ENCODE measurements at places on chromosomes 16 and 17.

DNA sequence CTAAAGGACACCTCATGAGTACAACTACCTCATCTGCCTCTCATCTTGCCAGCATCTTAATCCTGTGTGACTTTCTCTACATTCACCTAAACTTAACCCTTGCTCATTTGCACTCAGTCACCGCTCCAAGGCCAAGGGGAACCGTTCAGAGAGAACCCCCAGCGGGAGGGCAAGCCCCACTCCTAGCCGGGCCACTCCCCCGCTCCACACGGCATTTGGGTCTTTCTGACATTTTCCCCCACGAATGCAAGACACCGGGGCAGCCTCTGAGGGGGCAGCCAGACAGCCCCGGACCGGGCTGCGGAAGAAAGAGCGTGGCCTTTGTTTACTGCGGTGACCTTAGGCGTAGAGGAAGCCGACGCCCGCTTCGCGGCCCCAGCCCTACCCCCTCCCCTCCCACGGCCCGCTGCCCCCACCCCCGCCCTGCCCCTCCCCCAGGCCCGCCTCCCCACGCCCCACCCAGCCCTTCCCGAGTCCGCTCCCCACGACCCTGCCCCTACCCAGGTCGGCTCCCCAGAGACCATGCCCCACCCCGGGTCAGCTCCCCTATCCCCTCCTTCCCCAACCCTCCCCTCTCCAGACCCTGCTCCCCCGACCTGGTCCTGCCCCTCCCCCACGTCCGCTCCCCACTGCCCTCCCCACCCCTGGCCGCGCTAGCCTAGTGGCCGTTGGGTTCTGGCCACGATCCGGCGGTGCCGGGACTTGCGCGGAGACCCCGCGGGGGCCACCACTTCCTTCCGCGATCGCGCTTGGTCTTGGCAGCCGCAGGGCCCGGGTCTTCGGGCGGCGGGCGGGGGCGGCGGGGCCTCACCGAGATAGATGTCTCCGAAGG is 789 bp downstream of the CSNK1D start:
- peak; percentile 13 for ATAC-seq

DNA sequence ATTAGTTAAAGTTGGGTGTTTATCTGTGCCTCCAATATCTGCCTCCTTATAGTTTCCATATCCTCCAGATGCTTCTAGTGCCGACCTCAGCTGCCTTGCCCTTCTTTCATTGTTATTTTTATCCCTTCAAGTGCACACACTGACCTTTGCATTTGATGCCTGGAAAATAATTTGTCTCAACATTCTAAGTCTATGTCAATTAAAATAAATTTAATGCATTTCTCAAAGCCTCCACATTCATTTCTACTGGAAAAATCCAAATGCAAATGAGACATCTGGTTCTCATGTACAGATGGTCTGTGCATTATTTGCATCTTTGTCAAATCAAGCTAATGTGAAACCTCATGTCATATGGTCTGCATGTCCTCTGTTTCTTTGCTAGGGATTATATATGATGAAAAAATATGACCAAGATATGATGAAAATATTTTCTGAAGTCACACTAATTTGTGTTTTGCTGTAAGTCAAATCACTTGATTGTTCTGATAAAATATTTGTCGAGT is 61.4 kb downstream of the TMEM100 start:
- no peak for ATAC-seq

- ATAC-seq = no peak
These were observed 11.7 kb upstream of the COTL1 start for GRCh38 chr16:84629580-84629979.

DNA sequence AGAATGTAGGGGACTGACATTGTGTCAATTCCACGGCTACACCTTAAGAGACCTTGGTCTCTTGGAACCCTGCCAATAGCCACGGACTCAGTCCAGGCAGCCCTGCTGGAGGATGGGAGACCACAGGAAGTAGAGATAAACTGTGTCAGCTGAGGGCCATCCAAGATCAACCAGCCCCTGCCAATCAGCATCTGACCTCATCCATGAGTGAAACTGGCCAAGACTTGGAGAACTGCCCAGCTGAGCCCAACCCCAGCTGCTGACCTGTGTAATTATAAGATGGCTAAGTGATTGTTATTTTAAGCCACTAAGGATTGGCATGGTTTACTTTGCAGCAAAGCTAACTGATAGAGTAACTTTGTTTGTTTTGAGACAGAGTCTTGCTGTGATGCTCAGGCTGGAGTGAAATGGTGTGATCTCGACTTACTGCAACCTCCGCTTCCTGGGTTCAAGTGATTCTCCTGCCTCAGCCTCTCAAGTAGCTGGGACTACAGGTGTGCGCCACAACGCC is 13.3 kb upstream of the YWHAE start:
- ATAC-seq = peak; percentile 41

- no peak for ATAC-seq
These were observed 81.7 kb downstream of the YPEL2 start for GRCh38 chr17:59413014-59413766.

DNA sequence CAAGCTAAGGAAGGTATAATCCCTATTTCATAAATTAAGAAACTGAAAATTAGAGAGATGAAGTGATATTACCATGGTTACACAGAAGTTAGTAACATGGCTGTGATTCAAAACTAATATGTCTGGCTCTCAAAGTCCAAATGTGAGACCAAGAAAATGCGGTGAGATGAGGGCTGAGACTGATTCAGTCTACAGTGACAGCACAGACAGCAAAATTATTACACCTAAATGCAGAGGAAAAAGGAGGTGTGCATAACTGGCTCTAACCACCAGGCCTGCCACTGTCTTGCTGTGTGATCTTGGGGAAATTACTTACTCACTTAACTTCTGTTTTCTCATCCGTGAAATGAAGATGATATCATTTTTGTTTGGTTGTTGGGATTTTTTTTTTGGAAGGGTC is 270.0 kb upstream of the SOX9 start:
- no peak for ATAC-seq

DNA sequence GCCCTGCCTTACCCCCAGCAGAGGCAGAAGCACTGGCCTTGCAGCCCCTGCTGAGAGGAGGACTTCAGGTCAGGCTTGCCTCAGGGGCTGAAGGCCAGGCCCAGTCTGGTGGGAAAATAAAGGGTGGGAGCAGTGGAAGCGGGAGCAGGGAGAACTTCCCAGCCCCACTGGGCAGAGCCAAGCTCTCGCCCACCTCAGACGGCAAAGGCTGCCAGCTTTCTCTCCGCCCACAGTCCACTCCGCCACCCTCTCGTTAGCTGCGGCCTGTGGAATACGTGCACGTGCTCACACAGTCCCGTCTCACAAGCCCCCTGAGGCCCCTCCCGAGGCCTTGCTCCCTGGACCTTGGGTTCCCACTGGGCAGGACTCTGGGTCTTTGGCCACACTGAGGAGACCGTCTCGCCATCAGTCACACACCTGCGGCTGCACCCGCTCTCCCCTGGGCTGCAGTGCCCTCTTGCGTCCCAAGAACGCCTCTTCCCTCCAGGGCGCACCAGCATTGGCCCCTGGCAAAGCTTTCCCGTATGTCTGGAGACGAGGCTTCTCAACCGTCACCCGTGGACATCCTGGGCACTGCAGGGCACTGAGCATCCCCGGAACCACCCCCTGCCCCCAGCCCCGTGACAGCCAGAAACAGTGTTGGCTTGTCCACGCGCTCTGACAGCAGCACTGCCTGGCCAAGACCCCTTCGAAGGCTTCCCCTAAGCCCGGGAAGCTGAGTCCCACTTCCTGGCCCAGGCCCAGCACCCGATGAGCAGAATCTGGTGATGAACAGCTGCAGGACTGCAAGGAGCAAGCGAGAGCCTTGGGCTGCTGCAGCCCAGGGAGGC is 8.3 kb downstream of the MRPL28 start:
- peak; percentile 79 for ATAC-seq

GRCh38 chr17:8629371-8630226 is 926 bp downstream of the MYH10 start:
- ATAC-seq = no peak

GRCh38 chr17:50481648-50482047 is 3.0 kb downstream of the RSAD1 start:
- ATAC-seq = no peak

GRCh38 chr17:17387017-17387497 is 83.9 kb downstream of the NT5M start:
- ATAC-seq = no peak

GRCh38 chr17:67132366-67132765 is 88.0 kb downstream of the CACNG1 start:
- no peak for ATAC-seq

DNA sequence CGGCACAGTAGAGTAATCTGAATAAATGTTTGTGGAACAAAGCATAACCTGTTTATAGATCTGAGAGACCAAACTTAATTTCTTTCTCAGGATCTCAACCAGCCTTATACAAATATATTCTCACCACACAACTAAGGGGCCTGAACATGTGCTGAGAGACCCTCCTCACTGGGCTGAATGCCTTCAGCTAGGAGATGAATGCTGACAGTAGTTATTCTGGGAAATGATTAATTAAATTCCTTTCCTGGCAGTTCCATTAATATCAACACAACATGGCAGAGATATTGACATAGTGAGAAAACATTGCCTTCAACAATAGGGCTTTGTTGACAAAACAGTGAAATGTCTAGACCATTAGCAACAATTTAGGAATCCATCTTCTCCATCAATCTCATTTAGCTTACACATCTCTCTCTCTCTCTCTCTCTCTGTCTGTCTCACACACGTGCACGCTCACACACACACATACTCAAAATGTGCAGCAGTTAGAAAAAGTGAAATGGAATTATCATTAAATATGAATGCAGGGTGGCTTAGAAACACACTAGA is 780.8 kb upstream of the CDH8 start:
- ATAC-seq = no peak

GRCh38 chr16:4796982-4797804 is 2.0 kb downstream of the SMIM22 start:
- ATAC-seq = no peak

DNA sequence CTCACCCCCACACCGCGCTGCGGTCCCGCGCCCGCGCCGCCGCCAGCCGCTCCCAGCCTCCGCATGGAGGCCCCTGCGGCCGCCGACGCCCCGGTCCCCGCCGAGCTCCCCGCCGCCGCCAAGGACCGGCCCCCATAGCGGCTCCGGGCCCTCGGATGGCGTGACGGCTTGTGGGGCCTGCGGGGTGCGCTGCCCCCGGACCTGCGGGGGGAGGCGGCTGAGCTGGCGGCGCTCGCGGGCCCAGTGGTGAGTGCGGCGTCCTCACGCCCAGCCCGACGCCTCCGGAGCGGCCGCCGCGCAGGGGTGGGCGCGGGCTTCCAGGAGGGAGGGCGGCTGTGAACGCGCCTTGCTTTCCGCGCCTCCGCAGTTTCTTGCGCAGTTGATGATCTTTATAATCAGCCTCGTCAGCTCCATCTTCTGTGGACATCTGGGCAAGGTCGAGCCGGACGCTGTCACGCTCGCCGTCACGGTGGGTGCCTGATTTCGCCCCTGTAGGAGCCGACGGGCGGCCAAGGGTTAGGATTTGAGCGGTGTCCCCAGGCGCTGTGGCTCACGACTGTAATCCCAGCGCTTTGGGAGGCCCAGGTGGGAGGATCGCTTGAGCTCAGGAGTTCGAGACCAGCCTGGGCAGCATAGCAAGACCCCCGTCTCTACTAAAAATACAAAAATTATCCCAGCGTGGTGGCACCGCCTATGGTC is 46.4 kb downstream of the SLC47A1 start:
- ATAC-seq = peak; percentile 77

DNA sequence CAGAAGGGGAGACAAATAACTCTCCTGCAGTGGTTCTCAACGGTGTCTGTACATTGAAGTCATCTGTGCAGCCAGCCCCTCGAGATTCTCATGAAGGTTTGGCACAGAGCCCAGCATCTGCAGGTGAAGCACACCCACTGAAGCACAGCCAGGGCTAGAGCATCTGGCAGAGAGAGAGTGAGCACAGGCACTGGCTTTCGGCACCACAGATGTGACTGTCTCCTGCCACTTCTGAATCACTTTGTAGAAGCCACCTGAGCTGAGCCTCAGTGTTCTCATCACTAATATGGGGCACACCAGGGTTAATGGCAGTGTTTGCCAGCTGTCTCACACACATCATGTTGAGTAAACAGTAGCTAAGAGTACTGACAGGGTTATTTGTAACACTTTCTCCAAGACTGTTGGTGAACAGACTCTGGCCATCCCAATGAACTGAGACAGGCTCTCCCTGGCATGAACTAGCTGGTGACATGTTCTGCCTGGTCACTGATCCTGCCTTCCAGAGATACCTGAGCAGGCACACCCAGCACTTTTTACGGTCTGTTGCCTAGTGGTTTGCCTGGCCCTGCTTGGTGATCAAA is 10.9 kb downstream of the HSPB9 start:
- ATAC-seq = no peak

- no peak for ATAC-seq
These were observed 711.7 kb upstream of the SOX9 start for GRCh38 chr17:71409137-71409536.

DNA sequence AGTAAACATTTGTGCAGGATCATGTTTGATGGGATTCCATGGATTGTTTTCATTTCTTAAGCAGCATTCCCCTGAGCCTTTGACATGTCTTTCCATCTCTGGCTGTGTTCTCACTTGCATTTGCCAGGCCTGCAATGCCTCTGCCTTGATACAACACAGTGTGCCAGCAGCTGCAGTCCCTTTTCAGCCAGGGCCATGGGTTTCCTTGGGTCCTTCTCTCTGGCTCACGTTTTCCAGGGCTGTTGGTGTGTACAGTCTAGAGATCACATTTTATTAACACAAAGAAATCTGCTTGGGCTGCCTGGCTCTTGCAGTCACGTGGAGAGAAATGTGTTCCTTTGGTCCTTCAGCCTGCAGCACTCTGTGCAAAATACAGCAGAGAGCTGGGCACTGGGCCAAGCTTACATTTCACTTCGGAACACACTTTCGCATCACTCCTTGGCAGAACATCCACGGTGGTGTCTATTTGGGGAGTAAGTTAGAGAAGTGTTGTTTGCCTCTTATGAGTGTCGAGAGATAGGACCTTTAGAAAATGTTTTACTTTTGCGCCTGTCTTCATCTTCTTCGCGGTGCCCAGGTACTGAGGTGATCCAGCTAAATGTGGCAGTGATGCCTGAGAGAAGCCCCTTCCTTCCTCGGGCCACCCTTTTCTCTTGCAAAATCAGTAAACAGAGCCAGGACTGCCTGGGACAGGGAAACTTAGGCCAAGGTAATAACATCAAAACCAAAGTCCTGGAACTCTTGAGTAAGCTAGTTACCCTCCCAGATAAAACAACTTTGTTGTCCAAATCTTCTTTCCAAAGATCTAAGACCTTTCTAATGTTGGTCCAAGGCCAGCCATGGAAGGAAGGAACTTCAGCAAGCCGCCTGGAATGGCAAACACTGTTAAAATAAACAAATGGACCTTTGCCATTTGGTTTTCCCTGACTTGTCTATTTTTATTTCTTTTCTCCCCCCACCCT is 20.9 kb downstream of the HLF start:
- peak; percentile 93 for ATAC-seq

GRCh38 chr17:40023590-40024292 is 8.5 kb downstream of the CSF3 start:
- ATAC-seq = peak; percentile 24

DNA sequence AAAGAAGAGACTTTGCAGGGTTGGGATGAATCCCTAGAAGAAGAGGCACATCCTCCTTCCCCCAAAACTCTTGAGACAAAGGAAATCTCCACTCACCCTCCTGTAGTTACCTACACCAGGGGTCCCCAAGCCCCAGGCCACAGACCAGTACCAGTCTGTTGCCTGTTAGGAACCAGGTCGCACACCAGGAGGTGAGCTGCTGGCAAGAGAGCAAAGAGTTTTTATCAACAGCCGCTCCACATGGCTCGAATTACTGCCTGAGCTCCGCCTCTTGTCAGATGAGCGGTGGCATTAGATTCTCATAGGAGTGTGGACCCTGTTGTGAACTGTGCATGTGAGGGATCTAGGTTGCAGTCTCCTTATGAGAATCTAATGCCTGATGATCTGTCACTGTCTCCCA is 98.9 kb downstream of the CCT6B start:
- ATAC-seq = no peak
